ENCODE measurements at places on chromosomes 12 and 14. TPM values are rescaled to one million over a fixed set of nuclear protein-coding genes. Genes with fewer than 3 reads are reported as not detected.

The PSMA6 gene
- total RNA-seq: 194 TPM

The SCN8A gene
- 7.1 TPM for total RNA-seq

The CELA1 gene
- total RNA-seq: not detected

The LDHB gene
- 1,454 TPM for total RNA-seq

The C12orf54 gene
- not detected for total RNA-seq

The NCAPD2 gene
- total RNA-seq: 177 TPM

The CD163L1 gene
- total RNA-seq: 27.0 TPM

The FOXG1 gene
- total RNA-seq: not detected

The DPF3 gene
- 0.27 TPM for total RNA-seq

DNA sequence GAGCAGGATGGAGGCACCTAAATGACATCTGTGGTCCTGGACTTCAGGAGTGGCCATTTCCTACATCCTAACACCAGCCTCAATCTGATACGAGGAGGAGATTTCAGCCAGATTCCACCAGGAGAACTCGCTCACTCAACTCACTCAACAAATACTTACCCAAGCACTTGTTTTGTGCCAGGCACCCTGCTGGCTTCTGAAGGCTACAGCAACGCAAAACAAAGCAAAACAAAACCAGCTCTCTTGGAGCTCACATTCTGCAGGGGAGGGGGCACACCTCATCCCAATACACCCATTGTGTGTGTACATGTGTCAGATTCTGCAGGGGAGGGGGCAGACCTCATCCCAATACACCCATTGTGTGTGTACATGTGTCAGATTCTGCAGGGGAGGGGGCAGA is 144.8 kb downstream of the PIWIL1 start:
- DNase-seq: no peak

DNA sequence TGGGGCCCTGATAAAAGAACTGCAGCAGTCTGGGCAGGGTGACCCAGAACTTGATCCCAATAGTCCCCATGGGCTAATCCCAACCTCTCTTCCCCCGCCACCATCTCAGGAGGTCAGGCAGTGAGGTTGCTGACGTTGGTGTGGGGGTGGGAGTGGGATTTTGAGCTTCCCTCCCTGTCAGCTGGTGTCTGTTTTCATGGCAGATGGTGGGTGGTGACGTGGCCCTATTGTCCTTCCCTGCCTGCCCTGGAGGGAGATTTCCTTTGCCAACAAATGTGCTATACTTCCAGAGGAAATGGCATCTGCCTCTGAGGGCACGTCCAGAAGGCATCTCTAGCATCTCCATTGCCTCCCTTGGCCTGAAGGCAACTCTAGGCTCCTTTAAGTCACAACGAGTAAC is 37.7 kb downstream of the NEUROD4 start:
- no peak for DNase-seq

DNA sequence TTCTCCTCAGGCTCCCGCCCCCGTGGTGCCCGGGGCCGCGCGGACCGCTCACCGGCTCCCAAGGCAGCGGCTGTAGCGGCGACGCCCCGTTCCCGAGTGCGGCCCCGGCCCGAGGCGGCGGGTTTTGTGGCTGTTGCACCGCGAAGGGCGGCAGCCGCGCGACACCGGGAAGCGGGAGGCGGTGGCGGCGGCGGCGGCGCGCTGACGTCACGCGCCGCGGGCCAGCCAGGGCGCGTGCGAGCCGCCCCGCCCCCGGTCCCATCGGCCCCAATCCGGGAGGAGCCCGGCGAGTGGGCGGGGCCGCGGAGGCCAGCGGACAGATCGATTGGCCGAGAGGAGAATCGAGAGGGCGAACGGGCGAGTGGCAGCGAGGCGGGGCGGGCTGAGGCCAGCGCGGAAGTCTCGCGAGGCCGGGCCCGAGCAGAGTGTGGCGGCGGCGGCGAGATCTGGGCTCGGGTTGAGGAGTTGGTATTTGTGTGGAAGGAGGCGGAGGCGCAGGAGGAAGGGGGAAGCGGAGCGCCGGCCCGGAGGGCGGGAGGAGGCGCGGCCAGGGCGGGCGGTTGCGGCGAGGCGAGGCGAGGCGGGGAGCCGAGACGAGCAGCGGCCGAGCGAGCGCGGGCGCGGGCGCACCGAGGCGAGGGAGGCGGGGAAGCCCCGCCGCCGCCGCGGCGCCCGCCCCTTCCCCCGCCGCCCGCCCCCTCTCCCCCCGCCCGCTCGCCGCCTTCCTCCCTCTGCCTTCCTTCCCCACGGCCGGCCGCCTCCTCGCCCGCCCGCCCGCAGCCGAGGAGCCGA is at the start of gene YY1:
YY1 (plus strand) TSS at position 726 of the 792 bp plus-strand sequence. CDS start 101 bp downstream, outside the sequence.
- peak; percentile 93 for DNase-seq

DNA sequence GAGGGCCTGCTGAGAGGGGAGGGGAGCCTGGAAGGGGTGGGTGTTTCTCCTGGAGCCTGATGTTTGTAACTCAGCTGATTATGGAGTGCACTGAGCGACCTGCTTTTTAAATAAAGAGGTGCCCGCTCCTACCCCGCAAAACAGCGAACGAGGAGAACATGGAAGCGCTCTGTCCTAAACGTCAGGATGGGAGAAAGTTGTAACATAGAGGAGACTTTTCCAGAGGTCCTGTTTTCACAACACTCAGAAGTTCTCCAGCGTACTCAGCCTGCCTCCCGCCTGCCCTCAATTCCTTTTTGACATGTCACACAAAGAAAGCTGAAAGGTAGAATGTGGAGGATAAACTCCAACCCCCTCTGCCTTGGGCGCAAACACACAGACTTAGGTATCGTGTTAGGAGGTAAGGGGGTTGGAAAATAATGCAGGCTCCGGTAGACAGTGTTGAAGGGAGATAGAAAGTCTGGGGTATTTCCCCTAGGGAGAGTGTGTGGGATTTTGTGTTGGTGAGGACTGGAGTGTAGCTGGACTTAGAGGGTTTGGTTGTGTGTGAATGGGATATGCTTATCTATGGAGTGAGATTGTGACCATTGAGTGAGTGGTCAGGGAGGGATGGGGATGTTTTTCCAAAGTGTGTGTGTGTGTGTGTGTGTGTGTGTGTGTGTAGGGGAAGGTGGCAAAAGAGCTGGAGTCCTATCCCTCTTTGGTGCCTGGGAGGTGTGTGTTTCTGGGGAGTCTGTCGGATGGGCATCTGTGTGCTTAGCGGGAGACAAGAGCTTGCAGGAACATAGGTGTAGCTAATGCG is 2.1 kb downstream of the NTF3 start:
- DNase-seq: no peak

- DNase-seq: no peak
Measured at GRCh38 chr12:50411051-50411660, 10.5 kb downstream of the LARP4 start.

GRCh38 chr12:40335991-40336390 is 111.2 kb downstream of the LRRK2 start:
- DNase-seq: no peak

DNA sequence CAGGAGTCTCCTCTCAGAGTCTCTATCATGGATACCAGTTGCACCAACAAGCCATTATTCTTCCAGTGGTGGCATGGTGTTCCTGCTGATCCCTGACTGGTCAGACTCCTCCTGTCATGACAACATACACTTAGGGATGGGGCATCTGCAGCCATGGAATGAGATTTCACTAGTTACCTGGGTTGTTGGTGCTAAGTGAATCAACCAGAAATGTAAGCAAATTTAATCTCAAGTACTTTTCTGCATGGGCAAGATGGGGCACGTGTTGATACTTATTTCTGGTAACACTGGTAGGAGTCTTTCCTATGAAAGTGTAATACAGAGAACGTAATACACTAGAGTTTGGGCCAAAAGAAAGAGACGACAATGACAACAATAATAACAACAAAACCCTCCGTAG is 211.5 kb upstream of the FOXN3 start:
- DNase-seq: no peak

DNA sequence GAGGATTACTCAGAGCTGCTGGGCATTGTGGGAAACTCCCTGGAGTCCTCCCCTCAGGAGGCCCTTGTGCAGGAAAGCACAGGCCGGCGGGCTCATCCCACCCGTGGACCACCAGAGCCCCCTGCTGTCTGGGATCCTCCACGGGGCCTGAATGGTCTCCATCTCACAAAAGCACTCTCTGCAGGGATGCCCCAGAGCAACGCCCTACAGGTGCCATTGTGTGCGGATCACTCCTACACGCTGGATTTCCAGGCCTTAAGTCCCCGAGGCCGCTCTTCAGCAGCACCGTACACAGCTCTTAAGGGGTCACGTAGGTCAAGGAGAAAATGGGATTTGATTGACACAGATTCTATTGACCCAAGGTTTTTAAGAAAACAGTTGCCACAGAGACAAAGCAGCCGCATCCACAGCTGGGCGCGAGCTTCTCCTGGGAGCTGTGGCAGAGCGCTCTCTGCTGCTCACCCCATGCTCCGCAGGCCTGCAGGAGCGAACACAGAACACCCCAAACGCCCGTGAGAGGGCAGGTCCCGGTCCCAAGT is 36.7 kb upstream of the RIMBP2 start:
- DNase-seq: no peak

GRCh38 chr14:77303417-77304156 is 17.1 kb downstream of the POMT2 start:
- peak; percentile 54 for DNase-seq

- no peak for DNase-seq
Measured at GRCh38 chr14:76782885-76783566, 21.8 kb downstream of the VASH1 start.

GRCh38 chr14:50397390-50398188 is 908 bp upstream of the CDKL1 start:
- DNase-seq: no peak

DNA sequence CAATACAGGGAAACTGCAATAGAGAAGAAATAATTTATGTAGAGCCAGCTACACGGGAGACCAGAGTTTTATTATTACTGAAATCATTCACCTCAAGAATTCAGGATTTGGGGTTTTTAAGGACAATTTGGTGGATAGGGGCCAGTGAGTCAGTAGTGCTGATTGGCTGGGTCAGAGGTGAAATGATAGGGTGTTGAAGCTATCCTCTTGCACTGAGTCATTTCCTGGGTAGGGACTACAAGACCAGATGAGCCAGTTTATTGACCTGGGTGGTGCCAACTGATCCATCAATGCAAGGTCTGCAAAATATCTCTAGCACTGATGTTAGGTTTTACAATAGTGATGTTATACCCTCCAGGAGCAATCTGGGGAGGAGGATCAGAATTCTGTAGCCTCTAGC is 486.3 kb downstream of the LRIG3 start:
- peak; percentile 36 for DNase-seq

- DNase-seq: no peak
Measured at GRCh38 chr12:18148961-18149360, 59.0 kb upstream of the RERGL start.

DNA sequence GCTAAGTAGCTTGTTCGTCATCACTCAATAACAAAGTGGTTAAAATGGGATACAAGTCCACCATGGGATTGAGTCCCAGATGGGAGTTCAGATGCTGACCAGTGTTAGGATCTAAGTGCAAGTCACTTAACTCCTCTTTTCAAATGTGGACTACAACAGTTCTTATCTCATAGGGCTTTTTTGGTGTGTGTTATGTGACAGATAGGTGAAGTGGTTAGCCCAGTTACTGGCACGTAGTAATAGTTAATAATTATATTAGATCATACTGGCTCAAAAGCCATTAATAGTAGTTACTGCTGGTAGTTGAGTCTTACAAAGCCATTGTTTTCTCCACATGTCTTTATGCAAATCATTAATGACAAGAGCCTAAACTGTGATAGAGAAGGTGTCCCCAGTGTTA is 73.2 kb downstream of the RCOR1 start:
- DNase-seq: no peak

GRCh38 chr14:23375527-23376251 is 1.2 kb upstream of the CMTM5 start:
- no peak for DNase-seq

GRCh38 chr12:40033242-40033630 is 72.6 kb downstream of the SLC2A13 start:
- DNase-seq: no peak

- DNase-seq: no peak
Measured at GRCh38 chr12:56661560-56661959, 15.8 kb upstream of the ATP5F1B start.

DNA sequence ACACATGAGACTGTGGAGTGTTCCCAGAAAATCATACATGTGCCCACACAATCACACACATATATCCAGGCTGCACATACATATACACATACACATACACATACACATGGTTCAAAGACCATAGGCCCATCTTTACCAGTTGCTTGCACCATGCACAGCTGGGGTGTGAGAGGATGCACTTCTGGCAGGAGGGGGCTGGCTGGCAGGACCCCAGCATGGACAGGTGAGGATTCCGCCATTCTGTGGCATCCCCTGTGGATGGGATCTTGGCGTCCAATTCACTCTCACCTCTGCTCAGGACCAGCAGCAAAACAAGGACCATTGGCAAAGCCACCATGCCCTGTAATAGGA is 7.0 kb downstream of the ITGB7 start:
- DNase-seq: no peak

GRCh38 chr14:73747379-73748211 is 33.4 kb upstream of the PNMA1 start:
- DNase-seq: no peak

- DNase-seq: no peak
Measured at GRCh38 chr12:131491916-131492490, 218.9 kb upstream of the SFSWAP start.

DNA sequence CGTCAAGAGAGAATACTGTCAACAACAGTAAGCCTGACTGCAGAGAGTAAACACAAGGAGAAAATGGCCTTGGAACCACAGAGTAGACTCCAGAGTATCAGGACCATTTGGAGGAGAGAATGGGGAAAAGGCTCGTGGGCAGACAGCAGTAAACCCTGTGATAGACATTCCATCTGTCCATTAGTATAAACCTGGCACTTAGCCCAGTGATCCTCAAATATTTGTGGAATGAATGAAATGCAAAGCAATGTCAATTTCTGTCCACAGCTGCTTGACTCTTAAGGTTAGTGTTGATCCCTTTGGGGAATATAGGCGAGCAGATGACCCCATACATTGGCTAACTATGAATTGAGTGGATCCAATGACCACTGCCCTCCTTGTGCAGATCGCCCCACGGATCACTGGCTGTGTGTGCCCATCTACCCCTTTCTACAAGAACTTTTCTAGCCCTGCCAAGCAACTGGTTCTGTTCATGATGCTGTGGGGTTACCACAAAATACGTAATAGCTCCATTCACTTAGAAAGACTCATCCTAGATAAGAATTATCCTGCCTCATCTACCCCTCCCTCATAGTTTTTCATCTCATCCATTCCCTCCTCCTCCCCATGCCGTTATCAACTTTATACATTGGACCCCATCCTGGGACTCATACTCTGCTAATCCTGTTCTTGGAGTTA is 846.8 kb downstream of the NRXN3 start:
- no peak for DNase-seq

GRCh38 chr14:24310646-24311604 is at the start of gene LTB4R:
Gene LTB4R, plus strand, starts transcription at chr14:24311502. Its CDS starts 4,150 bp downstream, at chr14:24315652.
- DNase-seq: no peak

GRCh38 chr12:41917938-41918341 is 226.7 kb downstream of the GXYLT1 start:
- no peak for DNase-seq

DNA sequence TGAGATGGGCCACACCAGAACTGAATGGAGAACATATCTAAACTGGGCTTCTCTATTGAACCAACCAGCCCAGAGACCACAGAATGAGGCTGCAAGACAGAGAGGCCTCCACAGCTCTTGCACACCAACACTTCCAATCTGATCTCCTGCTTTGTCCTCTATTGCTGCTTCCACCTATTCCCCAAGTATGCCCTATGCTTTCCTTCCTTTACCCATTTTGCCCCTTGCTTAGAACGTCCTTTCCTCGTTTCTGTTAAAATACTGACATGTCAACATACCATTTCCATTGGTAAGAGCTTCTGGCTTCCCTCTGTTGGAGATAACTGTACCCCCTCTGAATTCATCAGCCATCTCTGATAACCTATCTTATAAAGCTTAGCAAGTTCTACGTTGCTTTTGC is 2.8 kb downstream of the SLC2A13 start:
- no peak for DNase-seq
